Muscle of leg (tissue), 16 donors: ENCODE measurements at places on chromosomes 7 and 10. TPM values are rescaled to one million over a fixed set of nuclear protein-coding genes. Genes with fewer than 3 reads are reported as not detected.

MCM7 gene
- 57.7 TPM for total RNA-seq

PIP gene
- total RNA-seq, result not detected

STRIP2 gene
- 5.2 TPM for total RNA-seq

TLX1 gene
- not detected for total RNA-seq

PRSS1 gene
- not detected for total RNA-seq
